ENCODE measurements at places on chromosomes 5 and 9.

- DNase-seq, result no peak
Measured at GRCh38 chr5:101796427-101796826, 499.7 kb downstream of the SLCO4C1 start.

DNA sequence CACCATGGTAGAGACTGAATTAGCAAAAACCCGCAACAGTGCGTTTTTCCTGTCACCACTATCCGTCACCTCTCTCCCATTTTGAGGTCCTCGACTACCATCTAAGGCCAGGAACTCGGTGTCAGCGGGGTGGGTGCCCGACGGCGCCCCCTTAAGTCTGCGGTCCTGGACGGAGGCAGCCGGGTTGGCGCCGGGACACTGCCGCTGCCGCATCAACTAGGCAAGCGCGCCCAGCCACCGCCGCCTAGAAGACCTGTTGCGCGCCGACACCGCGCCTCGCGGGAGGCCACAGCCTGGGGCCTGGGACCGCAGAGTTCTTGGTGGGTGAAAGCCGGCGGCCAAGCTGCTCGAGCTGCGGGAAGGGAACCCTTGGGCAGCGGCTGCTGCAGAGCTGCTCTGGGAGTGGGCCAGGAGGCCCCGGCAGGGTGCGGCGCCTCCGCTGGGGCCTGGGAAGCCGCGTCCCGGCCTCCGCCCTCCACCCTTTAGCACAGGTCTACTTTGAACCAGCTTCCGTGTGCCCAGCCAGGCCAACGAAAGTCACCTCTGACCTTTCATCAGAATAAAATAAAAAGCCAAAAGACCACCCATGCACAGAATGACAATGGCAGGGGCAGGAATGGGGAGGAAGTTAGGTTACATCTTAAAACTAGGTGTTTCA lies 3.5 kb downstream of the FOXB2 start:
- no peak for DNase-seq

DNA sequence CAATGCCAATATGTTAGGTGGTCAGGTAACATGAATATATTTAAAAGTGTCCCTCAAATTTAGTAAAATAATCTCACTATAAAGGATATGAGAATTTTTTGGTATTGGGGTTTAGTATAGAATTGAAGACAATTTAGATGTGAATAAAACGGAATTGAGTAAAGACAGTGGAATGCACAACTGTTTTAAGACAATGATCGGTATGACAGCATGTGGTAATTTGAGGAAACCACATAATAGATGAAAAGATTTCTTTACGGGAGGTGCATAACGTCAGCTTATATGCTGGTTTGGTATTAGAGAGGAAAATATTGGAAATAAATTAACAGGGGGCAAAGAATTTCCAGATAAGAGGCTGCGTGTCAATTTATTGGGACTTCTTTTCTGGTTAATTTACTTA lies 1043.2 kb downstream of the CDH18 start:
- DNase-seq, result no peak

DNA sequence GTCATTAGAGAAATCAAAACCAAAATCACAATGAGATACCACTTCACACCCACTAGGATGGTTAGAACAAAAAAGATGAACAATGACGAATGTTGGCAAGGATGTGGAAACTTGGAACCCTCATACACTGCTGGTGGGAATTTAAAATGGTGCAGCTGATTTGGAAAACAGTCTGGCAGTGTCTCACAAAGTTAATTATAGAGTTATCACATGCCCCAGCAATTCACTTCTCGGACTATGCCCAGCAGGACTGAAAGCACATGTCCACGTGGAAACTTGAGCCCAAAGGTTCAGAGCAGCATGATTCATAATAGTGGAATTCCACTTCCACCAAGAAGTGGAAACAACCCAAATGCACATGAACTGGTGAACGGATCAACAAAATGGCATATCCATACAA lies 85.0 kb upstream of the HRH2 start:
- DNase-seq, result no peak

- DNase-seq, result no peak
Measured at GRCh38 chr9:92671323-92671722, 1.4 kb upstream of the IPPK start.
